ENCODE measurements at places on chromosomes 7 and 10.

DNA sequence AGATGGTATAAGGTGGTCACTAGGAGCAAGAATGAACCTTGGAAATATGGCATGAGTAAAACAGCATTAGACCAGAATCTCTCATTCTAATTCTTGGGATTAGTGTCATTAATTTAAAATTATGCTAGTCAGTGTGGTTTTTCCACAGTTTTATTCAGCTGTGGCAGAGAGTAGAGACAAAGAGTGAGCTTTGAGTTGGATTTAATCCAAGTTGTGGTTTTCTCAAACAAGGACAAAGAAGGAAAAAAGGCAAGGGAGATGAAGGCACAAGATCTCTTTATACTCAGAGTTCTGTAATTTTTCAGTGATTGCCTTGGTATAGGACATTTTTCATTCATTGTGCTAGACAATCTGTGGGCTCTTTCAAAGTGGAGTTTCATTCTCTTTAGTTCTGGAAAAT, 28.2 kb upstream of the AKAP9 start:
- no peak for DNase-seq

GRCh38 chr10:22895252-22895651, 32.6 kb upstream of the ARMC3 start:
- DNase-seq, result no peak

- DNase-seq, result no peak
Measured at GRCh38 chr10:15035385-15036301, 8.1 kb upstream of the OLAH start.

DNA sequence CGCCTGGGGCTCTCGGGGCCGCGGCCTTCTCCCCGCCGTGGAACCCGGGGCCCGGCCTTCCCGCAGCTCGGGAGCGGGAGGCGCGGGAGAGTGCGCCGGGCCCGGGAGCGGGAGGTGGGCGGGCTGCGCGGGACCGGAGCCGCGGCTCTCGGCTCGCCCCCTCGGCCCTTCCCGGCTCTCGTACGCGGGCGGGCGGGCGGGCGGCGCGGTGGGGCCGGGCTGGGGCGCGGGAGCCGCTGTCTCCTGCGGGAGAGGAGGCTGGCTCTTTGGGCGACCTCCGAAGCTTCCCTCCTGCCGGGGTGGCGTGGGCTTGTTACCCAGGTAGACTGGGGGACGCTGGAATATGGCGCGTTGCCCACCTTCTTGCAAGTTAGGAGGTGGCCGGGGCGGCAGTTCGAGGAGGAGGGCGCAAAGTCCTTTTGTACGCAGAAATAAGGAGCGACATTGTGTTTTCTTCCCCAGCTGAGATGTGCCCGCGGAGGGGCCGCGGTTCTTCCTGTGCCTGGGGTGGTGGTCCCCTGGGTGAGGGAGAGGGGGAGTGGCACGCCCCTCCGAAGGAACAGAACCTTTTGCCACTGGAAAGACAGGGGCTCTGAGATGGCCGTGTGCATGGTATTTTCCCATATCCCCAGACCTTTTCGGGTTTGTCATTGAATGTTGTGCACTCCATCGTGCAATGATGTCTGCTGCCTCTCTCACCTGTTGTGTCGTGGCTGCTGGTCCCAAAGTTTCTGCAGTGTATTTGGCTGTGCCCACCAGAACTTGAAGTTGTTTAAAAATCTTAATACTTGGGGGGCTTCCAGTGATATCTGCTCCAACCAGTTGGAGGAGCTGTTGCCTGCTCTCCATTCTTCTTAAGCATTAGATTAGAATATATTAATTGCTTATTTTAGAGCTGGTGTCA, 844 bp downstream of the NRF1 start:
- no peak for DNase-seq

- DNase-seq, result no peak
Measured at GRCh38 chr7:79968894-79969293, 165.7 kb upstream of the GNAI1 start.

GRCh38 chr7:50405221-50405620, 44.9 kb downstream of the FIGNL1 start:
- no peak for DNase-seq

DNA sequence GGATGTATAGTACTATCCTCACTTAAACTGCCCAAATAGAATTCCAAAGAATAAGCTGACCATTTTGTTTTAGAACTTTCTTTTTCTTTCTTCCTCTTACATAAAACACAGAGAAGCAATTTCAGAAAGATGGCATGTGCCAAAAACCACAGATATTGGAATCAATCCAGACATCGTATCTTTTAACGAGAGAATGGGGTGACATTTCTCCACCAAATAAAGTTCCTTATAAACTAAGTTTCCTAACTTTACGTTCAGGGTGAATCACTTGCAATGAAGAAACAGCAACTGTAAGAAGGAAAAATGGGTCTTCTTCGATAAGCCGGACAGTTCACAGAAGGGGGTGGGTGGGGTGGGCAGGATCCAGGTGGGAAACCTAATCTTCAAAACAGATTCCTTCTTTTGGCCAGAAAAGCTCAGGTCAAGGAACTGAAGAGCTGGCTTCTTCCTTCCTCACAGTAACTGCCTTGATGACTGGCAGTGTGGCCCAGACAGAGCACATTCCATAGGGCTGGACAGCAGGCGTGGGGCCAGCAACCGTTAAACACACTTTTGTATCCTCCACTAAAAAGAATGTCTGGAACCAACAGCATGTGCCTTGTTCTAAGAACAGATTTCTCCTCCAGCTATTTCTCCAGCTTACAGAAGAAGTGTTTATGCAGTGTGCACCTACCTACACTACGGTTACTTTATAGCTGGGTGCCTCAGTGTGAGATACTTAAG, 31.5 kb downstream of the CREB3L2 start:
- no peak for DNase-seq

DNA sequence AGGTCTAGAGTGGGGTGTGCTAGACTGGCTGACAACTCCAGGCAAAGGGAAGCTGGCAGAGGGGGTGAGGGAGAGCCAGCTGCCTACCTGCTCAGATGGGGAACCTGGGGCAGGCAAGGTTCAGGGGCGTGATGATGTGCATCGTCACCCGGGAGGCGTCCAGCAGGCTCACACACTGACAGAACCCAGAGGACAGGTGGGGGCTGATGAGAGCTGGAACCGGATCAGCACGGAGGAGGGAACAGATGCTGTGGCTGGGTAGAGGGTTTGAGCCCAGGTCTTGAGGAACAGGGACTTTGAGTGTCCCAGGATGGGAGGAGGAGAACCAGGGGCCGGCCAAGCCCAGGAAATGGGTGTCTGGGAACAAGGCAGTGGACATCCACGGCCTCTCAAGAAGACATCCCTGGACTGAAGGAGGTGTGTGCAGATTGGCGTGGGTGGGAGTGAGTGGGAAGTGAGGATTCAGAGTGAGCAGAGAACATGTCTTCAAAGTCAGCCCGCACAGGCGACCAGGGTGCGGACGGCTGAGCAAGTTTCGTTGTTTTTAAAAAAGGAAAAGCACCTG, 3.9 kb downstream of the RASGEF1A start:
- DNase-seq, result no peak

DNA sequence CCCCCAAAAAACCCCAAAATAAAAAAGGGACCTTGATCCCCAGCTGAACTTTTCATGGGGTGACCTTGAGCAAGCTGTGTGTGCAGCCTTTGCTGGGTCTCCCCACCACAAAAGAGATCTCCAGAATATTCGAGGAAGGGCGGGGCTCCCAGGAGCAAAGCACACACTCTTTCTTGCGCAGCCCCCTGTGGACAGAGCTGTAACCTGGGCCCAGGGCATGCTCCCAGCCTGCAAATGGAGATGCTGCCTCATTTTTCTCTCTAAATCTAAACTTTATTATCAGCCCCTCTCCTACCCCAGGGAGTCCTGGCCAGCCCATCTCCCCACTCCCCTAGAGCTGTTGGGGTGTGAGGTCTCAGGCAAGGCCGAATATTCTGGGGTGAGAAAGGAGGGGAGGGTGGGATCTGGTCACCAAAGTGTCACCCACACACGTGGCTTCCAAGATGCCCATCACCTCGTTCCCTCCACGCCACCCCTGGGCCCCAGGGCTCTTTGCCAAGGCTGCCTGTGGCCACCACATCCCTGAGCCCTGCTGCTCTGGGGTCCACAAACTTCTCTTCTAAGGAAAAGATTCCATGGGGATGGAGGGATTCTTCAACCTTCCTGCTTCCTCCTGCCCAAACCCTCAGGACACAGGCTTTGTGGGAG, 1.7 kb upstream of the CALML3 start:
- DNase-seq, result no peak

GRCh38 chr7:17492437-17492836, 194.0 kb downstream of the AHR start:
- no peak for DNase-seq

DNA sequence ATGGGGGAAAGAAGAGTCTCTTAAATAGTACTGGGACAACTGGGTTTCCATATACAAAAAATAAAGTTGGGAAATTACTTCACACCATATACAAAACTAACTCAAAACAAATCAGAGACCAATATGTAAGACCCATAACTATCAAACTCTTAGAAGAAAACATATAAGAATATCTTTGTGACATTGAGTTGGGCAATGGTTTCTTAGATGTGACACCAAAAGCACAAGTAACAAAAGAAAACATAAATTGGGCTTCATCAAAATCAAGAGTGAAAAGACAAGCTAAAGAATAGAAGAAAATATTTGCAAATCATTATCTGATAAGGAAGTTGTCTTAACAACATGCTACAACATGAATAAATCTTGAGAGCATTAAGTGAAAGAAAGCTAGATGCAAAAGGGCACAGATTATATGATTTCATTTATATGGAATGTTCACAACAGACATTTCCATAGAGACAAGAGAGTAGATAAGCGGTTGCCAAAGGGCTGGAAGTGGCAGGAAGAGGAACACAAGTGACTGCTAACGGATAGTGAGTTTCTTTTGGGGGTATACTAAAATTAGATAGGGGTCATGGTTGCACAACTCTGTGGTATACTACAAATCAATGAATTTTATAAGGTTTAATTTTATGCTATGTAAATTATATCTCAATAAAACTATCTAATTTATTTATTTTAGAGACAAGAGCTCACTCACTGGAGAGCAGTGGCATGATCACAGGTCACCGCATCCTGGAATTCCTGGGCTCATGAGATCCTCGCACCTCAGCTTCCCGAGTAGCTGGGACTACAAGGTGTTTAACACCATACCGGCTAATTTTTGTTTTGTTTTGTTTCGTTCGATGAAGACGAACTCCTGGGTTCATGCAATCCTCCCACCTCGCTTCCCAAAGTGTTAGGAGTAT, 35.4 kb downstream of the JMJD1C start:
- no peak for DNase-seq

GRCh38 chr10:36367362-36367761, 725.3 kb upstream of the FZD8 start:
- DNase-seq, result no peak

DNA sequence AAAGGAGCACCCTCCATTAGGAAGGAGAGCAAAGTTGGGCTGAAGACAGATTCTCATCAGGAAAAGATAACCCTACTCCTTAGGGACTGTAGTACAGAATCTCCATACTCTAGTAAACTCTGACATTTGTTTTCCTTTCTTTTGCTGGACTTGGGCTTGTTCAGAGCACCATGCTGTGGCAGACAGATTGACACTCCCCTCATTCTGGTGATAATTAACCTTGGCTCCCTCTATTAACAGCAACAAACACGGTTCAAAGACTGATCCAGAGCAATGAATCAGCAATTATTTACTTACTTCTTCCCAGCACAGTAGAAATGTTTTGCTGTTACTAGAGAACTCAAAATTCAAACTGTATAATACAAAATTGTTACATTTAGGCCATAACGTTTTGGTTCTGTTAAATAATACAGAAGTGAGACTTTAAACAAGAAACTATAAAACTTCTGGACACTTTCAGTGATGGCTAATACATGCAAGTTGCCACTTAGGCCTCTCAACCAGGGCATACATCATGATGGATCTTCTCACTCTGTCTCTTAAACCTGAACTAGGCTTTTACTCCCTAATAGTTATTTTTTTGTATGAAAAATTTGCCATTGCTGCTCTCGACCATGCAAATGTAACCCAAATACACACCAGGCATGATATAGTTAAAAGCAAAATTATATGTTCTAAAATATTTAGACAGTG, 639.0 kb downstream of the IPMK start:
- no peak for DNase-seq

GRCh38 chr7:23468526-23469149, 1.7 kb downstream of the IGF2BP3 start:
- no peak for DNase-seq

DNA sequence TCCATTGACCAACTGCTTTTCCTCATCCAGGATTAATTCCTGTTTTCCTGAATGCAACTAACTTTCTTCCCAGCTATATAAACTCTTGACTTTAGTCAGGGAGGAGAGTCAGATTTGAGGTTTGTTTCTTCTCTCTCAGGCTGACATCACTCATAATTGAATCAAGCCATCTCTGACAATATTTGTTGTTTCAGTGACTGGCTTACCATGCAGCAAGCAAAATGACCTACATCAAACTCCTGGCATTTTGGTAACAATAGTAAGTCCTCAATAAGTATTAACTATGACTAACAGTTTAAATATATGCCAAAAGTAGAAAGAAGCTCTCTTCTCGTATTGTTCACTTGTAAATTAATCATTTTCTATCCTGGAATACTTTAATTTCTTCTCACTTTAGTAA, 625.7 kb upstream of the KCND2 start:
- DNase-seq, result no peak

DNA sequence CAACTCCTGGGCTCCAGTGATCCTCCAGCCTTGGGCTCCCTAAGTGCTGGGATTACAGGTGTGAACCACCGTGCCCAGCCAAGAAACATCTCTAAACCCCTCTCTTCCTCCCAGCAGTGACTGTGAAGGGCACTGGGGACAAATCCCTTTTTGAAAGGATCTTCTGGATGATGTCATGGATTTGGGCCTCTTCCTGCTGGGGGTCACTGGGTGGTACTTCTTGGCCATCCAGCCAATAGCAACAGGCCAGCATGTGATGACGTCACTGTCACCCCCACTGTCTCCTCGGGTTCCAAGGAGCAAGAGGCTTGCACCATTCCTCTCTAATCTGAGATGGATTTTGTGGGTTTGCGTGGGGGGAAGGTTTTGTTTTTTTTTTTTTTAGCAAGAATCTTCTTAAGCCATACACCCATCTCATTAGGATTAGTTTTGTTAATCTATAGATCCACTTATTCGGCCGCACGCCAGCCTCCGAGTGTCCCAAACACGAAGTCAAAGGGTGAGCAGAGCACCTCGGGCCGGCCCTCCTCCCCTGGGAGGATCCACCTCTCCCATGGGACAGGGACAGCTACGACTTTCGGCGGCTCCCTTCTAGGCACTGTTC, 29.4 kb upstream of the TNRC18 start:
- DNase-seq, result no peak

DNA sequence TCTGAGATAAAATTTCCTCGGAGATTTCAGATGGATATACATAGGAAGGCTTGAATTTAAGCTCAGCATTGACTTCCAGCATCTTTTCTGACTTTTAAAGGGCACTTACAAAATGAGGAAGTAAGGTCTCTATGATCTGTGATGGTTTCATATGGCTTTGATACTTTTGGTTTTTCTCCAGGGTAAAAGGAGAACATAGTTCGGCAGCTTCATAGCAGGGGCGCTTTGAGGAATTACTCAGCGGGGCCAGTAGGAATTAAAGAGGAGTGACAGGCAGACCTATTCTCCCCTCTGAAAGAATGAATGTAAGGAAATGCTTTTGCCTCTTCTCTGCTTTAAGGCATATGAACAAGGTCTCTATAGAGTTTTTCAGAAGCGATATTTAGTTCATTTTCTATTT, 80.0 kb upstream of the PCDH15 start:
- no peak for DNase-seq

Data from stimulated activated CD8-positive, alpha-beta memory T cell treated with anti-CD3 and anti-CD28 coated beads, Interleukin-15, amount 100 ng/mL, for 1 hour (primary cell).